ENCODE measurements at places on chromosomes 2 and 18. TPM values are rescaled to one million over a fixed set of nuclear protein-coding genes. Genes with fewer than 3 reads are reported as not detected.

The XDH gene
- total RNA-seq: not detected

The DES gene
- total RNA-seq: not detected

The VWA3B gene
- total RNA-seq: not detected

The IL1RL1 gene
- 0.35 TPM for total RNA-seq

The TUBA4B gene
- total RNA-seq: not detected

The AQP12B gene
- not detected for total RNA-seq

DNA sequence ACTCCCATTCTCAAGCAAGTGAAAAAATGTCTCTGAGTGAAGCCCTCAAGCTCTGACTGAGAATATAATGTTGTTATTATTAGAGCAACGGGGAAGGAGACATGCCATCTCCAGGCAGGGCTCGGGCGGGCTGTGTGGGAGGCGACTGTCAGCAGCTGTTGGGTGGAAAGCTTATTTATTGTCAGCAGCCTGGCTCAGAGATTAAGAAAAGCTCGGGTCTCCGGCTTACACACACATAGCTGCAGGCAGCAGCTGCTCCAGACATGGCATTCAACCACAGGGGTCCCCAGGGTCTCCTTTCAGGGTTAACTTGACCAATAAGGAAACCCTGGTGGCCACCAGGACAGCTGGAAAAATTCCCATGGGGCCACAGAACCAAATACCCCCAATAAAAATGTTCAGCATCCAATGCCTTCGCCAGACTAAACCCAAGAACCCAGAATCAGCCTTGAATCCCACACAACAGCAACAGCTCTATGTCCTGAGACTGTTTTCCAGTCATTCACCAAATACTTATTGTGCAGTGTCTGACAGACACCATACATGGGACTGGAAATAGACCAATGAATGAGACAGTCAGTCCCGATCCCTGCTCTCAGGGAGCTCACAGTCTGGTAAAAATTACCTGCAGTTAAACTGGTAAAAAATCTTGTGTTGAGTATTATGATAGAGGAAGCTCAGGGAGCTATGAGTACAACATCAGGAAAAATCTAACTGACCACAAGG lies 70.5 kb upstream of the RTN4 start:
- DNase-seq: no peak

DNA sequence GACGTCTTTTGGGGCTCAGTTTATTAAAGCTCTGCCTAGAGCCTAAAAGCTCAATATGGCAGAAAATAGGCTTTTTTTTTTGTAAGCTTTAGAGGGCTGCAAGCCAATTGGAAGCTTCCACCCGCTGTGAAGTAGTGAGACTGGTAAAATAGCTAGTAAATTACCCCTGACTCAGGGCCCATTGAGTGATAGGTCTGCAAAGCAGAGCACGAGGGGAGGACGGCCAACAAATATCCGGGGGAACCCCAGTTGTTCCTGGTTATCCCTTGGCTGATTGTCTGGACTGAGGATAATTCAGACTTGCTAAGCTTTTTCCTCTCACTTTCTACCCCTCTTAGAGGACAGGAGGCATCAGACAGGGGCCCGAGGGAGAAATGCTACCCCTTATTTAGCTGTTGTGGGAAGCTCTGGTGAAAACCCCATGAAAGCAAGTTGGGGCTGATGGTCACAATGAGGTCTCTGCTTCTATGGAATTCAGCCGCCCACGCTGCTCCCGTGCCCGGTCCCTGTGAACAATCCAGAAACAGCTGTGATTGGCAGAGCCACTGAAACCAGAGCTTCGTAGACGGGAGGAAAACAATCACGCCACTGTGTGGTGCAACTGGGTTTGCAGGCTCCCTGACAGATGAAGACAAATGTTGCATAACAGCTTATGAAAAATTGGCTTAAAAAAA lies 141.9 kb upstream of the LGALSL start:
- DNase-seq: no peak

DNA sequence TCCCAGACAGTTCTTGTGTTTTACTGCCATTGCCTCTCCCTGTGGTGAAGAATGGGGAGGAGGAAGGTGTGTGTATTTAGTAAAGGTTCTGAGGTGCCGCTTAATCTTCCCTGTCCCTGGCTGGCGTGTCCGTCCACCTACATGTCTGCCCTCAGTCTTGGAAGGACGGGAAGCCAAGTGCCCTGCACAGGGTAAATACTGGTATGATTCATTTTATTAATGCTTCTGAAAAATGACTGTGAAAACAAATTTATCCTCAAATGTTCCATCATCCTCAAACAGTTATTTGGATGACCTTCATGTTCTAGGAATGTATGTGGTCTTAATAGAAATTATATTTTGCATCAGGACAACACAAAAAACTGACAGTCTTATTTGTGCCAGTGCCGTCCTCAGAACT lies 6.6 kb downstream of the EPAS1 start:
- no peak for DNase-seq

- DNase-seq: peak; percentile 62
These were observed 775 bp downstream of the SPRED2 start for GRCh38 chr2:65431421-65432226.

DNA sequence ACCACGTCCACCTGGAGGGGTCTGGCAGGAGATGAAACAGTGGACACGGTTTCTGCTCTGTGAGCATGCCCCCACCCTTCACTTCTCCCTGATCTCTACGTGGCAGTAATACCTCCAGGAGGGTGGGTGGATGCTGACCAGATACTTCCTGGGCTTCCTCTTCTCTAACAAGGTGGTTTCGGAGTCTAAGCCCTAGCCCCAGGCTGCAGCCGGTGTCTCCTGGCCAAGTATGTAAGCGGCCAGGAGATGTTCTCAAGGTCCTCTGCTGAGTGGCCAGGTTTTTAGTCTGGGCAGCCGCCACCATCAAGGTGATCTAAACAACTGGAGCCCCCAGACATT lies 101.8 kb upstream of the ASB18 start:
- DNase-seq: no peak

- no peak for DNase-seq
These were observed 83.5 kb downstream of the NCKAP5 start for GRCh38 chr2:133484784-133485183.

DNA sequence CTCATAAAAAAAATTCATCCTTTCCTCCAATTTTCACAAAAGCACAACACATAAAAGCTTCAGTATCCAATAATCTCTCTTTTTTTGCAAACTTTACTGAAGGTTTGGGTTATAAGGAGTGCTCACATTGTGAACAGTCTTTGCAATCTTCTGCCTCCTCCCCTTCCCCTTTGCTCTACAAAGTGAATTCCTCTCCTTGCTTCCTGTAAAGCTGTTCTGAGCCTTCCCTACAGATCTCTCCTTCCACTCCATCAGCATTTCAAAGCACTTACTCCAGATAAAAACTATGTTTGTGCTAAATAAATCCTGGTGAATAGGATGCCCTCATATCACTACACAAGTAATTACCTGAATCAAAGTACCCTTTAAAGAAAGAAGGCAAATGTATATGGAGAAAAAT lies 4.6 kb upstream of the PDK1 start:
- no peak for DNase-seq

GRCh38 chr2:191790737-191791136 lies 56.2 kb downstream of the CAVIN2 start:
- DNase-seq: no peak

GRCh38 chr2:18435426-18436037 lies 124.9 kb downstream of the RDH14 start:
- peak; percentile 0 for DNase-seq

GRCh38 chr2:38489846-38490245 lies 112.8 kb upstream of the ATL2 start:
- DNase-seq: no peak

- DNase-seq: no peak
These were observed 655.5 kb downstream of the DCDC2C start for GRCh38 chr2:4358837-4359236.
